ENCODE measurements at places on chromosomes 2 and 18.

GRCh38 chr2:64504774-64505720 is 19.1 kb upstream of the AFTPH start:
- DNase-seq: no peak

DNA sequence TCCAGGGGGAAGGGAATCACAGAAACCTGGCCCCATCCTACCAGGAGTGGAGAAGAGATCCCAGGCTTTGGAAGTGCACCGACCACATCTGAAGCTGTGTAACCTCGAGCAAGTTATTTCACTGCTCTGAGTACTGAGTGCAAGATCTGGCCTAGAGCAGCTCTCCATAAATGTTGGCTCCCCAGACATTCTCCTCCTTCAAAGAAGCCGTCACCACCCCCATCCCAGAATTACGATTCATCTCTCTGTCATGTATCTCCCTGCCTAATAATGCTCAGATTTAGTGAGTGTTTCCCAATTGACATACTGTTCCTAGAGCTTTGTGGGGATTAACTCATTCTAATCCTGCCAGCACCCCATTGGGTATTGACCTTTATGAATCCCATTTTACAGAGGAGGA is 51.7 kb downstream of the TNS1 start:
- no peak for DNase-seq

- no peak for DNase-seq
These were observed 215.4 kb downstream of the NYAP2 start for GRCh38 chr2:225614915-225615314.

DNA sequence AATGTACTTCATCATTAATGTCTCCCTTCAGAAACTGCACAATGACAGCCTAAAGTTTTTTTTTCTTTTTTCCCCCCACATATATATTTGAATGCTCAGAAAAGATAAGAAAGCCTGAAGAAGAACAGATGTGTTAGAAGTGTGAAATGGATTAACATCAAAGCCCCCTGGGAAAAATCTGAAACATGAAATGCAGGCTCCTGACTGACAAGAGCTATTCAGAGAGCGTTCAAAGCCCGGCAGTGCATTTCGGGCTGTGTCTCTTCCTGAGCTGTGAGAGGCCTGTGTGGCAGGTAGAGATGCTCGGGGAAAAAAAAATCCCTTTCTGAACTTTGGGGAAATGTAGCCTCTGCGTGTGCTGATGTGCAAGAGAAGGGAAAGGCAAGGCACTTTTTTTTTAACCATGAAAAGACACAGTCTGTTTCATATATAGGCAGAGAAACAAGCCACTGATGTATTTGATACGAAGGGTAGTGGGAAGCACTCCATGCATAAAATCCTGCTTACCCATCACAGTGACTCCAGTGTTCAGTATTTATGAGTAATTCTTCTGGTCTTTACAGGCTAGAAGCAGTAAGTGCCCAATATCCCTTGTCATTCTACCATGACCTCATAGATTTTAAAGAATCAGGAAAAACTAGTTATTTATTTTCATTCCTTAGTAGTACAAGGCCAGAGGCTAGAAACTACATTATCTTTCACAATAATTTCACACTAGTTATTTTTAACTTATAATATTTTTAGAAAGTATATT is 1574.2 kb upstream of the PIK3C3 start:
- DNase-seq: no peak

DNA sequence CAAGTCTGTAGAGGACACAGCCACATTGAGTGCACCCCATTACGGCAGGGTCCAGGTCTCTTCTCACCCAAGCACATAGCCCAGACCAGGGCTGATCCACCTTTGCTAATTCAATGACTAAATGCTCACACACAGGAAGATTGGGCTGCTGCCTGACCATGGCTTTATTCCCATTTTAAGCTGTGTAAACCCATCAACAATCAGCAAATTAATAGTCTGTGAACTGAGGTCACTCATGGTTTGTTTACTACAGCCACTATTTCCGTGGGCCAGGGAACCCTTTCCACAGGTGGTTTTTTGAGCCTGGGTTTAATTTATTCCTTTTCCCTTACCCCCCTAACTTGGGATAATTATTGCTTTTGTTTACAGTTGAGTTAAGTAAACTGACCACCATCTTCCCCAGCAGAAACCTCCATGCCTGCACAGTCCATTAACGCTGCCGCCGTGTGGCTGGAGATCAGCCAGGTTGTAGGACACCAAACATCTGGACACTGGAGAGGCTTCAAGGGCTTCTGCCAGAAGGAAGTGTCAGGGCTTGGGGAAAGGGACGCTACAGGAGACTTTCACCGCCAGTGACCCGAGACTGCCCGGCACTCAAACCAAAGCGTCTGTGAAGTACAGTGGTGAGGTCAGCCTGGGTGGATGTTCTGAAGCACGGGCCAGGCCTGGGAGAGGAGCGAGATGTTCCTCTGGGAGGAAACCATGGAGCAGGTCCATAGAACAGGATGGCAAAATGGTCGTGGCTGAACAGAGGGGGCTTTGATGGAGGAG is 282.9 kb downstream of the DYSF start:
- no peak for DNase-seq

GRCh38 chr2:27351802-27352598 is 4.6 kb downstream of the GTF3C2 start:
- DNase-seq: no peak

DNA sequence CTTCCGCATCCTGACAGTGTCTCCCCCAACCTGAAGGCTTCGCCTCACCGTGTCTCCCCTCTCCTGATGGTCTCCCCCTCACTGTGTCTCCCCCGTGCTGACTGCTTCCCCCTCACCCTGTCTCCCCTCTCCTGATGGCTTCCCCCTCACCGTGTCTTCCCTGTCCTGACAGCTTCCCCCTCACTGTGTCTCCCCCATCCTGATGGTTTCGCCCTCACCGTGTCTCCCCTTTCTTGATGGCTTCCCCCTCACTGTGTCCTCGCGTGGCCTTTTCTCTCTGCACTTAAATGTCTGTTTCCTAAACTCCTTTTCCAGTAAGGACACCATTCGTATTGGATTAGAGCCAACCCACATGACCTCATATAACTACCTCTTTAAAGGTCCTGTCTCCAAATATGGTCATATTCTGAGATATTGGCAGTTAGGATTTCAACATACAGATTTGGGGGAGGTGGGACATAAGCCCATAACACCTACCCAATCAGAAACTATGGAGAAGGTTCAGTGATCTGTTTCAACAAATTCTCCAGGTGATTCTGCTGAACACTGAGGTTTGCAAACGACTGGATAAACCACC is 47.9 kb upstream of the RAB27B start:
- peak; percentile 3 for DNase-seq

- peak; percentile 44 for DNase-seq
These were observed 249.9 kb upstream of the SP5 start for GRCh38 chr2:170465241-170465640.

GRCh38 chr2:203014456-203015199 is at the start of gene NBEAL1:
TSS of gene NBEAL1 (plus strand) at chr2:203014875. CDS start at chr2:203016385, 1,510 bp downstream.
- peak; percentile 100 for DNase-seq

- no peak for DNase-seq
These were observed 30.1 kb upstream of the DYNC2LI1 start for GRCh38 chr2:43743706-43744105.

DNA sequence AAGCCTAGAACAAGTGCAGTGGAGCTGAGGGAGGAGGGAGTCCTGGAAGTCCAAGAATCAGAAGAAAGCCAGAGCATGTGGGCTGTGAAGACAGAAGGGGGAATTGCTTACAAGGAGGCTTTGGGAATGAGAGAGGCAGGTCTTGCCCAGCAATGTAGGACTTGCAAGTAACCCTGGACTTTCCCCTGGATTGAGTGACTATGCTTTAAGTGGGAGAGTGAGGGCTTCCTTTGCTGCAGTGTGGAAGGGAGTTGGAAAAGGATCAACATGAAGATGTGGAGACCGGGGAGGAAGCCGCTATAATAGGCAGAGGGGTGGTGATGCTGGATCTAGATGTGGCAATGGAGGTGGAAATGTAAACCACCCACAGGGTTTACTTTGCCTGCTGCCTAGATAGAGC is 13.8 kb upstream of the SCYGR1 start:
- no peak for DNase-seq

DNA sequence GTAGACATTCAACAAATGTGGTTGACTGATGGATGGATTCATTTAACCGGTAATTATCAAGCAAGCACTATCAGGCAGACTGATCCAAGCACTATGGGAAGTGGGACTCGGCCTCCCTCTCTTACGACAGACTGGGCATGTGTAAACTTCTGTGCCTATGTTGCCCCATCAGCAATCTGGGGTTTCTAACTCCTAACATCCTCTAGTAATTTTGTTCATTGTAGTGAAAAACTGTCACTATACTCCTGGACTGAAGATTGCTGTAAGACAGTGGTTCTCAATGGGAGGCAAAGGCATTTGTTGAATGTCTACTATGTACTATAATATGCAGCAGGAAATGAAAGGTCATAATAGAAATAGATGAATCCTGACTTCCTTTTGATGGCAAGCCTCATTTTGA is 51.2 kb upstream of the CREB1 start:
- DNase-seq: no peak

GRCh38 chr2:24908461-24908901 is 11.6 kb downstream of the ADCY3 start:
- no peak for DNase-seq

DNA sequence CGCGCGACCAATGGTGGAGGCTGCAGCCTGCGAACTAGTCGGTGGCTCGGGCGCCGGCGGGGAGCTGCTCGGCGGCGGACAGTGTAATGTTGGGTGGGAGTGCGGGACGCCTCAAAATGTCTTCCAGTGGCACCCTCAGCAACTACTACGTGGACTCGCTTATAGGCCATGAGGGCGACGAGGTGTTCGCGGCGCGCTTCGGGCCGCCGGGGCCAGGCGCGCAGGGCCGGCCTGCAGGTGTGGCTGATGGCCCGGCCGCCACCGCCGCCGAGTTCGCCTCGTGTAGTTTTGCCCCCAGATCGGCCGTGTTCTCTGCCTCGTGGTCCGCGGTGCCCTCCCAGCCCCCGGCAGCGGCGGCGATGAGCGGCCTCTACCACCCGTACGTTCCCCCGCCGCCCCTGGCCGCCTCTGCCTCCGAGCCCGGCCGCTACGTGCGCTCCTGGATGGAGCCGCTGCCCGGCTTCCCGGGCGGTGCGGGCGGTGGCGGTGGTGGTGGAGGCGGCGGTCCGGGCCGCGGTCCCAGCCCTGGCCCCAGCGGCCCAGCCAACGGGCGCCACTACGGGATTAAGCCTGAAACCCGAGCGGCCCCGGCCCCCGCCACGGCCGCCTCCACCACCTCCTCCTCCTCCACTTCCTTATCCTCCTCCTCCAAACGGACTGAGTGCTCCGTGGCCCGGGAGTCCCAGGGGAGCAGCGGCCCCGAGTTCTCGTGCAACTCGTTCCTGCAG is at the start of gene HOXD9:
HOXD9 (plus strand) TSS at position 37 of the 728 bp plus-strand sequence; CDS start at position 87, 50 bp downstream.
- no peak for DNase-seq

DNA sequence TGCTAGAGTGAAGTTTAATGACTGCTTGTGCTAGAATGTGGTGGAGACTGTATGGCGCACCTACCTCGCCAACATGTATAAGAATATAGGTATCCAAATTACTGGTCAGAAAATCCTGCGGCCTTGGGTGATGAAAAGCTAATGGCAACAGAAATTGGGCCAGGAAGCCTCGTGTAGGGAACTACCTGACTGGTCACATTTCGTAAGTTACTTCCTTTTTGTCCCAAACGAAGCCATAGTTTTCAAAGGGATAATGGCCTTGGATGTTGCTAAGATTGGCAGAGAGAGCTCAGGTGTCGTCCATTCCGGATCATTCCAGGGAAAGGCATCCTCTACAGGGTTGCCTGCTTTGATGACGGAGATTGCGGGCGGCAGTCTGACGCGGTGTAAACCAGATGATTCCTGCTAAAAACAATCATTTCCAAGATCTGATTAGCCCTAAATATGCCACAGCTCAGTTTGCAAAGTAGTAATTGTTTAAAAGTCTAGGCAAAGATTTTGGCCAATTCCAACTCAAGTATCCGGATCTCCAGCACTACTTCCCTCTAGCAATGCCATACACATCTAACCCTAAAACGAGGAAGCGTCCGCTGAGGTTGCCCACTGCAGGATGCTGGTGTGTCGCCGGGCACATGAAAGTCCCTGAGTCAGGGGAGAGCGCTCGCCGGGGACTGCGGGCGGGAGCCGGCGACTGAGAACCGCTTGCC is 708 bp upstream of the MALT1 start:
- DNase-seq: no peak

DNA sequence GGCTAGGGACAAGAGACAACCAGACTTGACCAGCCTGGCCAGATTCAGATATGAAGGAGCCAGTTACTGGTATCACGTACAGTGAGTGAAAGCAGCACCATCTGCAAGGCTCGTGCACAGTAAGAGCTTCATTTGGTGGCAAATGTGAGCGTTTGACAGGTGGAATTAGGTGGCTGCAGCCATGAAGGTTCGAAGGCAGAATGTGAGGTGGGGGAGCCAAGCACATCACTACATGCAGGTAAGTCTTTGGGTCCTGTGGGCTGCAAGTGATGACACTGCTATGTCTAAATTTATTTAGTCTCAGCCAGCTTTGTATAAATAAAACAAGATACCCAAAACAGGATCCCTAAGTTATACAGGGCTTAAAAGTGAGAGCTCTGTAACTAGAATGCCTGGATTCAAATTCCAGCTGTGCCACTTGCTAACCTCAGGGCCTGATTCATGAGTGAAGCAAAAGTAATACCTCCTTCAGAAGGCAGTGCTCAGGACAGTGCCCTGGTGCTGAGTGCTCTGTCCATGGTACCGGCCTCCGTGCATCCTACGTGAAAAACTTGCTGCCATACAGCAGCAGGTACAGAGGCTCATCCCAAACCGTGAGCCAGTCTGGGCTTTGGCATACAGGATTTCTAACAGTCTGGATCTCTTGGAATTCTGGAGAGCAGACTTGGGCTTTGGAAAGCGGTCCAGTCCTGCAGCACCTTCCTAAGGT is 18.6 kb downstream of the DDX18 start:
- DNase-seq: peak; percentile 50

GRCh38 chr2:19460761-19461160 is 102.3 kb upstream of the OSR1 start:
- DNase-seq: no peak

DNA sequence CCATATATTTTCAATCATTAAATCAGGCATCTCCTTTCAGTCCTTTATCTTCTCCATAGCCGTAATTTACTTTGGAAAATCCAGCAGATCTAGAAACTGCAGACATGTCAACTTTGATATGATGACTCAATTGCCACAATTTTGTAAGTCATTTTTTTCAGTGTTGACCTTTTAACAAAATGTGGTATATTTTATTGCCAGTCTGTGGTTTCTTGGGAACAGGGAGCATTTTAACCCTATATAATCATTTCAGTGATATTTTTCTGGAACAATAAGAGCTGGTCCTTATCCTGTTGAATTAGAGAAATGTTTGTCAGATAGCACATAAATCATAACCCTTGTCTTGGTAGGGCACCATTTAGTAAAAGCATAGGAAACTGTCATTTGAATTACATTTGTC is 90.9 kb upstream of the UBXN4 start:
- peak; percentile 8 for DNase-seq

- peak; percentile 64 for DNase-seq
These were observed 58.8 kb downstream of the DGKD start for GRCh38 chr2:233413046-233413445.

DNA sequence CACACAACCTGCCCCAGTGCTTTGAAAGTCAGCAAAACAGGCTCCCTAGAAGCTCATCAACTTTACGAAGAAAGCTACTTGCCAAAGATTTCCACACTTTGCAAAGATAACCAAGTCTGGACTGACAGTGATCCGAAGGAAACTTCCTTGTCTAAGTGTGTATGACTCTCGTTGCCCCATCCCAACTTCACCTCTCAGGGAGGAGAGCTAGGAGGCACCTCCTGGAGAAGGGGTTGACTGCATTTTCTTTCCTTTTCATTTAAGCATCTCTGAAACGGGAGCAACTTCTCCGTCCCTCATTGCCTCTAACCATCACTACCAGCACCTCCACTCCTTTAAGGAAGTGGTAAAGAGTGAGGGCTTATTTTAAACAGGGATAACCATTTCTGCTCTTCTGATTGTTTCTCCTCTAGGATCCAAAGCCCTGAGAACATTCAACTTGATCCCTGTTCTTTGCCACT is 7.0 kb downstream of the ZEB2 start:
- no peak for DNase-seq
